Right cardiac atrium (tissue), 5 donors: ENCODE measurements at places on chromosomes 7 and 10.

DNA sequence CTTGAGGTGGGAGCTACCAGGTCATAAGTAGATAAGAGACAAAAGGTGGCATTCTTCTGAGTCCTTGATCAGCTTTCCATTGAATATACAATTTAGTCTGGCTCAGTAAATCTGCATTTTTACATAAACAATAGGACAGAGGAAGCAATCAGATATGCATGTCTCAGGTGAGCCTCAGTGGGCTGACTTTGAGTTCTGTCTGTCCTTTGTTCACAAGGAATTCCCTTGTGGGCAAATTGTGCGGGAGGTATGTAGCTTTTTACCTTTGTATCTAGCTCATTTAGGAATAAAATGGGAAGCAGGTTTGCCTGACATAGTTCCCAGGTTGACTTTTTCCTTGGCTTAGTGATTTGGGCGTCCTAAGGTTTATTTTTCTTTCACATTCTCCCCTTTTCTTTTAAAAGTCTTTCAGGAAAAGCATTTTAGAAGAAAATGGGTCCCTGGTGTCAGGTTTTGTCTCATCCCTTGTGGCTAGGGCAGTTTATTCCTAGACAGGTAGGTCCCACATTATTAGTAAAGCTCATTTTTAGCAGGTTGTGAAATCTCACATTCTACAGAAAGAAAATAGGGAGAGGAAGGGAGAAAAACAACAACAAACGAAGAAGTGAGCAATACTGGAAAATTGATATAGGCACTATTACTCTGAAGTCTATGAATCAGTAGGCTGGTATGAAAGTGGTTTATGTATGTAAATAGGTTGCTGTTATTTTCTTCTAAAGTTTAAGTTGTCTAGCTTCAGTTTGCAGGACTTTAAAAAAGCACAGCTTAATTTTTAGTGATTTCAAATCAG lies 16.5 kb downstream of the SPAM1 start:
- no peak for DNase-seq

GRCh38 chr7:4854916-4855315 lies 6.9 kb downstream of the PAPOLB start:
- DNase-seq, result no peak

DNA sequence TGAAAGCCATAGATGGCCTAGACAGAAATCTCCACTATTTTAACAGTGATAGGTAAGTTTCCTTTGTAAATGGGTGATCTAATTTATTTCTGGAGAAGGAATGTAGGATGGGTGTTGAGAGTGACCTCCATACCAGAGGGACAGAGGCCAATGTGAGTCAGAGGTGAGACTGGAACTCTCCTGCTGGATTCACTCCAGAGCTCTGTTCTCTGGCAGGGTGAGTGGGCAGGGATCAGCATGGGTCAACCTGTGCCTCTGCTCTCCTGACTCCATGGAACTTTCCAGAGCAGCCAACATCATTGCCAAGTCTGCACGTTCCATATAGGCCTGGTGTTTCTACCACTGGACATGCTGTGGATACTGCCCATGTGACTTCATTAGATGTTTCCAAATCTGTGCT lies 11.4 kb downstream of the AKR1C3 start:
- no peak for DNase-seq

DNA sequence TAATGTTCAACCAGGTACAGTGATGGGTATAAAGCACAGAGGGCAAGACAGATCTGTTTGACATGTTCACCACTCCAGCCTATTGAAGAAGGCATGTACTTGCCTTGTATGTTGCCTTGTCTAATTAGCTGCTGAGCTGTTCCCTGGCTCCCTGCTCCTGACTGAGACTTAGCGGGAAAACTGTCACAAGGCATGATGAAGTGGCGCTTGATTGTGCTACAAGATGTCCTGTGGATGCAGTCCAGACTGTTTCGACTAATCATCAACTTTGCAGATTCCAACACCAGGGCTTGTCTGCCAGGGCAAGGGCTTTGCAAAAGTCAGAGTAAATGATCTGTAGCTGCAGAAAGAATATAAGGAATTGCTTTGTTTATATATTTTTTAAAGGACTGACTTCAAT lies 136.2 kb upstream of the NRBF2 start:
- DNase-seq, result no peak

- no peak for DNase-seq
Observed at GRCh38 chr7:127665922-127666321, 13.9 kb downstream of the SND1 start.

DNA sequence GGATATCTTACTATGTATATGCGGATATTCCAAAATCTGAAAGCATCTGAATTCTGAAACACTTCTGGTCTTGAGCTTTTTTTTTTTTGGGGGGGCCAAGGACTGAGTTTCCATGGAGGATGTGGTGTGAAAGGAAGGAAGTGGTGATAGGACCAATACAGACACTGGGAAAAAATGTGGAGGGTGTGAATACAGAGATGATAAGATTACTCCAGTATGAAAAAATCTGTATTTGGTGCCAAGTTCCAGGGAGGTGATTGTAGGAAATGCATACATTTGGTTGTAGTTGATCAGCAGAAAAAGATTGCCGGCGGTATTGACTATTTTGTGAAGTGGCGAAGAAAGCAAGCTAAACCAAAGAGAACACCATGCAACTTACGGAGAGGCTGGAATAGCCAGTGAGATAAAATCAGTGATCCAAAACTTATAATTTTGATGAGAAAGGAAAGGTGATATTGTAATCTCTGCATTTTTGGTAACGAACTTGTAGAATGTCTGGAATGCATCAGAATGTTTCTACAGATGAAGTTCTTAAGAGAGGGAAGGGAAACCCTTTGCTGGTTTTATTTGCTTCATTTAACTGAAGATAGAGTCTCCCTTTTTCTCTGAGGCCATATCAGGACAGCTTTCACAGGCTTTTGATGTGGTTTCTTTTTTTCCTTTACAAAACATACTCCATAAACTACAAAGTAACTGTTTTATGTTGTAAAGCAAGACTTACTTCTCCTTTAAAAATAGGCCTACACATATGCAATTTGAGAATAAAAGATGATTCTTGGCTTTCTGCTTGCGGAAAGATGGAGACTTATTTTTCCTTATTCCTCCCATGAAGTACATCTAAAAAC lies 6.0 kb downstream of the WDR37 start:
- DNase-seq, result no peak

GRCh38 chr10:124748953-124749645 lies 4.9 kb upstream of the FAM53B start:
- DNase-seq, result no peak

- no peak for DNase-seq
Observed at GRCh38 chr7:37047260-37047659, 323.0 kb upstream of the AOAH start.

GRCh38 chr10:18777258-18777657 lies 118.0 kb downstream of the ARL5B start:
- no peak for DNase-seq
